Omental fat pad (tissue), 4 donors: ENCODE measurements at places on chromosomes 7 and 10. TPM values are rescaled to one million over a fixed set of nuclear protein-coding genes. Genes with fewer than 3 reads are reported as not detected.

ATE1 gene
- total RNA-seq: 28.4 TPM

DNA sequence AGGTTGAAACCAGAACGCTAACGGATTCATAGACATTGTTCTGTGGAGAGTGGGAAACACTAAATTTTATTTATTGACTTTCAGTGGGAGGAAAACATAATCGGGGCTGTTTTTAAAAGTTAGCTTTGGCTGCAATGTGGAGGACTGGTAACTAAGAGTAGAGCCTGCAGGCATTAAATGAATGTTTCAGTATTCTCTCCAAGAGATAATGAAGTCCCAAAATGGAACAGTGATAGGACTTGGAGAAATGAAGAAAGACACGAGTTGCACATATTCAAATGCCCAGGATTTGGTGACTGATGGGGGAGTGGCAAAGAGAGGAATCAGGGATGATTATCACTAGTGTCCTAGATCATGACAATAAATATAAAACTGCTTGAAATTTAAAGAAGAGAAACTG, 359.8 kb upstream of the LRRTM3 start:
- no peak for DNase-seq

- DNase-seq: no peak
Measured at GRCh38 chr10:124279298-124279697, 139.4 kb downstream of the OAT start.

DNA sequence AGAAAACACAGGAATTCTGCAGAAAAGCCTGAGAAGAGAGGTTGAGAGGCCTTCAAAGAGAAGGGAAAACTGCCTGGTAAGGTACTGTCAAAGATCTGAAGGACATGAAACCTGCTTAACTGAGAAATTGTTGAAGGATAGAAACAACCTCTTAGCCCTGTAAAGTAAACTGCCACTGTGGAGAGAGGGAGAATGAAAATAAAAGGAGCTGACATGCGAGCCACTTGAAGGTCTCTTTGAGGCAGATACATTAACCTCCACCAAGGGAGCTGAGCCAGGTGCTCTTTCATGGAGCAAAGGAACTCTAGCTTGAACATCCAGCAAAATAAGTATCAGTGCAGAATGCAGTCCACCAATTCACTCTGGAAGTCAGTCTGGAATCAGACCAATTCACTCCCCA, 108.8 kb upstream of the FEZF1 start:
- DNase-seq: no peak

DNA sequence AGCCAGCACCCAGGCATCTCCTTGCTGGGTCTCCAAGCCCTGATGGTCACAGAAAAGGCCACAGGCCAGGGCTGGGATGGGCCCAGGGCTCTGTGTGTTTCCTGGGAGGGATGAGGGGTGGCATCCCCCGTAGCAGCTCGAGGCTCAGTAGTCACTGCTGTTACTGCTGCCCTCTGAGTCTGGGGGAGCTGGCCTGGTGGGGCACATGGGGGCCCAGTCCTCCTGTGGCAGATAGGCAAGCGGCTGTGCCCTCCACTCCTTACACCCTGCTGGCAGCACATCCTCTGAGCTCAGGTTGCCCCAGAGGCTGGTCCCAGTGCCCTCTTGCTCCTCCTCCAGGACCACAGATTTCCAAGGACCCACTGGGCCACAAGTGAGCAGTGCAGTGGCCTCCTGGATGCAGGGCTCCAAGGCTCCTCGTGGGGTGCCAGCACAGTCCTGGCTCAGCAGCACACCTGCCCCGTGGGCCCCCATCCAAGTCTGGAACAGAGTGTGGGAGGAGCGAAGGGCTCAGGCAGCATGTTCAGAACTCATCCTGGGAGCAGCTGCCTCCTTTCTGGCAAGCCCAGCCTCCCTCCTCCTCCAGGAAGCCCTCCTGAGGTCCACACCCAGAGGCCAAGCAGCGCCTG, 31.5 kb upstream of the TUBB8 start:
- no peak for DNase-seq

DNA sequence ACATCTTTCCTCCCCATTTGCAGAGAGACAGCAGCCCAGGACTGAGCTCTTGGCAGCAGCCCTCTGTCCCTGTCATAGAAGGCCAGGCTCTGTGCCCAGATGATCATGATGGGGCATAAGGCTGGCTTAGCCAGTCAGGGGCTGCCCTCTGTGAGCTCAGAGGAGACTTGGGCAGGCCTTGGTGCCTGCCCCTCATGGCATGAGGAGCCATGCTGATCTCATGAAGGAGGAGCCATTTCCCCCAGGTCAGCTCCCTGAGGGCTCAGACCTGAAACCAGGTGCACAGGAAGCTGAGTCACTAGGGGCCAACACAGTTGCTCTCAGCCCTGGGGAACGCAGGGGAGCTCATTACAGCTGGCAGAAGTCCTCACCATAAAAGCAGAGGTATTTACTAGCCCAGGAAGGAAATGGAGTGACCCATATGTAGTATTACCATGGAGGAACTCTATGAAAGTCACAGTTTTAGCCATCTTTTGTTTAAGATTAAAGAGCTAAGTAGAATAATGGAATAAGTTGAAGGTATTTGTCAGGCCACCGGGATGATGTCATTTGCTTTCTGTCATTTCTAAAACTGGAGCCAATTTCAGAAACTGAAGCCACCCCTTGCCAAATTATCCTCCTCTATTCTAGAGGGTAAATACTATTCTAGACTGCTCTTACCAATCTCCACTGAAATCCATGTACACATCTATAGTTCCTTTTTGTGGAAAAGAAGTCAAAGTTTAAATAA, 362.4 kb upstream of the ZNF32 start:
- DNase-seq: no peak

SPACDR gene
- total RNA-seq: not detected
